Erythroblast (primary cell): ENCODE measurements at places on chromosomes 2 and 18.

DNA sequence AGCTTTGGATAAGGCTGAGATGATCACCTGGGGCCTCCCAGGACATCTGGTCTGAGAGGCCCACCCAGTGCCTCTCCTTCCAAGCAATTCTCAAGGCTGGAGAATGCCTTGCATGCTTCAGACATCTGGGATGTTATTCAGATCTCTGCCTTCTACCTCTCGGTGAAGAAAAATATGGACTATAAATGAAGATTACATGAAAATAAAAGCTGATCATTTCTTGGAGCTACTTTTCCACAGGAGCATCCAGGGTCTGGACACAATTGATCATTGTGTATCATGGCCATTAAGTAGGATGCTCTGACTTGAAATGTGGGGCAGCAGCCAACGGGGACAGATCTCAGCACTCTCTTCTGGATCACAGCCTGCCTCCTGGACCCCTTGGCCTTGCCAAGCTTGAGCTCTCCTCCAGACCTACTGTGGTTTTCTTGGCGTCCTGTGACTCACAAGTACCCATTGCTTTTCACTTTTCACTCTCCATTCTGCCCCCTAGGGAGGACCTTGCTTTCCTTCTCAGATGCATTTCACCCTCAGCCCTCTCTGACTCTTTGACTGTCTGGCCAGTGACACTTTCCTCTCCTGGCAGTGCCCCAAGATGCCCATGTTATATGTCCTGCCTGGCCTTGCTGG is 203.1 kb downstream of the INSIG2 start:
- DNase-seq: no peak

GRCh38 chr2:157488877-157489276 is 45.0 kb upstream of the CYTIP start:
- DNase-seq: no peak

DNA sequence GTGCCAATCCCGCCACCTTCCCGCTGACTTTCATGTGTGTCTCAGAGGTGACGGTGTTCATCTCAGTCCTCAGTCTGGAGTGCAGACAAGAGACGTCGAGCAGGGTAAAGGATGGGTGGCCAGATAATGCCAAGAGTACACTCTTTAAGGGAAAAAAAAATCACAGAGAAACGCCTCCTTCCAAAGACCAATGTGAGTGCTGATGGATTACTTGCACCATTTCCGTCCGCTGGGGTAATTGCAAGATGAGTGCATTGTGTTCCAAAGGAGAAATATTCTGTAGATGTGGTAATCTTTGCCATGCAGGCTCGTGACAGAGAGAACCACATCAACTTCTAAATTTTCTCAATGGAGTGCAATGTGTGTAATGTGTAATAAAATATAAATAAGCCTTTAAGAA is 81.0 kb downstream of the KLHL29 start:
- no peak for DNase-seq

DNA sequence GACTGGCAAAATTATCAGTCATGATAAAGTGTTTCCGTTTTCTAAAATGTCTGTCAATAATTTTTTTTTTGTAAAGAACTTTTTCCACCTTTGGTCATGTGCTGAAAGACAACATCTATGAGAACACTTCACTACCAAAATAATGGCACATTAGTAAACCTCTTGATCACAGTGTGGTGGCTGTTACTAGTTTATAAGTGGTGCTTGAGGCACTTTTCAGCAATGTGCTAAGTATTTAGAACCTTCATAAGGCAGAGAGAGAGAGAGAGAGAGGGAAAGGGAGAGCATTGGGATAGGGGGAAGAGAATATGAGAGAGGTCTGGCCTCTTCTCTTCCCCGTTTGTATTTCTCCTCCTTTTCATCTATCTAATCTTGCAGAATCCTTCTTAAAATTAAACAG is 1.1 kb upstream of the NYAP2 start:
- DNase-seq: no peak

- no peak for DNase-seq
Observed at GRCh38 chr2:161676902-161677496, 52.8 kb downstream of the SLC4A10 start.

DNA sequence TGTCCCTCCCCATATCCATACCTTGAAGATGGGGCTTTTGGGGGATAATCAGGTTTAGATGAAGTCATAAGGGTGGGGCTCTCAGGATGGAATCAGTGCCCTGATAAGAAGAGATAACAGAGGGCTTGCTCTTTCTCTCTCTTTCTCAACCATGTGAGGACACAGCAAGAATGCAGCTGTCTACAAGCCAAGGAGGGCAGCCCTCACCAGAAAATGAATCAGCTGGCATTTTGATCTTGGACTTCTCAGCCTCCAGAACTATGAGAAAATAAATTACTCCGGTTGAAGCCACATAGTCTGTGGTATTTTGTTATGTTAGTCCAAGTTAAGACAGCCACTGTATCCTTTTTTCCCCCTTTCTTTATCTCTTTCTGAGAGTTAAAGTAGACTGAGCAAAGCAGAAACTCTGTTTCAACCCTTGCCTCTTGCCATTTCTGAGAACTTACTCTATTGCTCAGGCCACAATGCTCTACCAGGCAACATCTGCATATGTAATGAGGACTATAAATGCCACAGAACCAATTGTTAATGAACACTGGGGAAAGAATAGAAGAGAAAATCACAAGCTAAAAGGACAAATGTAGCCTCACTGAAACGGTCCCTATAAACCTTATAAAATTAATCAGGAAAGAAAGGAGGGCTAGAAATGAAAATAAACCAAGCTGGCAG is 56.9 kb downstream of the SRBD1 start:
- no peak for DNase-seq

- no peak for DNase-seq
Observed at GRCh38 chr2:29376541-29376940, 261.3 kb downstream of the CLIP4 start.

GRCh38 chr2:112779598-112779997 is 4.7 kb downstream of the IL1A start:
- no peak for DNase-seq

DNA sequence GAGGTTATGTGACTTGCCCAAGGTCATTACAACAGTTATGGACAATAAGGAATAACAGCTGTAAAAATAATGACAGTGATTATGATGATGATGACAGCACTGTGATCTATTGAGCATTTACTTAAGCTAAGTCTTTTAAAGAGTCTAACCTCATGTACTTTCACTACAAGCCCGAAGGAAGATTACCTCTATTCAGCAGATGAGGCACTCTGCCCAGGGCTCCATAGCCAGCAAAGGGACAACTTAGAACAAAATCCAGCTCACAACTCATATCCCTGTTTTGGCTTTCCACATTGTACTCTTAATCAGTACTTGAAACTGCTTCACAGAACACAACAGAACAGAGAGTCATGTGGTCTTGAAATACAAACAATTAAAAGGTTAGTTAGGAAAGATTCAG is 290.2 kb downstream of the ZNF385B start:
- DNase-seq: no peak

- no peak for DNase-seq
Observed at GRCh38 chr2:139374296-139374850, 594.2 kb upstream of the NXPH2 start.

- DNase-seq: peak; percentile 90
Observed at GRCh38 chr2:217886720-217887309, 116.0 kb downstream of the TNS1 start.

GRCh38 chr18:60910534-60910933 is 422.7 kb upstream of the CDH20 start:
- DNase-seq: no peak

GRCh38 chr2:46832543-46832942 is 83.1 kb downstream of the MCFD2 start:
- DNase-seq: no peak

- peak; percentile 68 for DNase-seq
Observed at GRCh38 chr18:35491700-35492077, 6.1 kb downstream of the INO80C start.

GRCh38 chr2:239750929-239751678 is 274.0 kb downstream of the NDUFA10 start:
- DNase-seq: no peak

GRCh38 chr2:28545590-28546200 is 49.8 kb downstream of the PLB1 start:
- no peak for DNase-seq

- no peak for DNase-seq
Observed at GRCh38 chr2:128594953-128595677, 276.4 kb upstream of the HS6ST1 start.

GRCh38 chr2:185201063-185201462 is 537.5 kb upstream of the FSIP2 start:
- no peak for DNase-seq

GRCh38 chr2:73736855-73737779 is at the start of gene TPRKB:
Gene TPRKB, minus strand, starts transcription at chr2:73737345. Its CDS starts 2,776 bp downstream, at chr2:73734569.
- DNase-seq: peak; percentile 99

- DNase-seq: peak; percentile 53
Observed at GRCh38 chr2:25161055-25161781, 7.2 kb downstream of the POMC start.

GRCh38 chr2:231526341-231527090 is 3.7 kb downstream of the NMUR1 start:
- DNase-seq: no peak
